ENCODE measurements at places on chromosomes 11 and 22.
A peak's percentile ranks its signal among the peaks of the same experiment; 100 is the strongest.

- no peak for DNase-seq
Observed at GRCh38 chr11:74992852-74993251, 4.1 kb downstream of the NEU3 start.

- DNase-seq: no peak
Observed at GRCh38 chr11:88806410-88806809, 259.4 kb downstream of the GRM5 start.

- DNase-seq: no peak
Observed at GRCh38 chr11:2424811-2425495, 19.4 kb downstream of the TRPM5 start.

DNA sequence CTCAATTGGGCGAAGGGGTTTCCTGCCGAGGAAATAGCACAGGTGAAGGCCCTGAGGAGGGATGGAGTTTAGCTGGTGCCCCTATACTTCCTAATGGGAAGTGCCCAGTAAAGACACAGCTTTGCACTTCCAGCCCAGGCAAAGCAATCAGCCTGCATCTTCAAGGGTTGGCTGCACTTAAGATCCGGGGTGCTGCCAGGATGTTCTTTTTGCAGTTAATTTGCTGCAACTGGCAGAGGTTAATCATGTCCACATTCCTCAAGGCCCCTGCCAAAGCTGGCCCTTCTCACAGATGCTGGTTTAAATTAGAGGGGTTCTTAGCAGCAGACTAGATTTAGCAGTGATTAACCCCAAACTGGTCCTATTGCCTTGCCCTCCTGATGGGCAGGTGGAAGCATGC, 137.7 kb upstream of the NAV2 start:
- DNase-seq: no peak

DNA sequence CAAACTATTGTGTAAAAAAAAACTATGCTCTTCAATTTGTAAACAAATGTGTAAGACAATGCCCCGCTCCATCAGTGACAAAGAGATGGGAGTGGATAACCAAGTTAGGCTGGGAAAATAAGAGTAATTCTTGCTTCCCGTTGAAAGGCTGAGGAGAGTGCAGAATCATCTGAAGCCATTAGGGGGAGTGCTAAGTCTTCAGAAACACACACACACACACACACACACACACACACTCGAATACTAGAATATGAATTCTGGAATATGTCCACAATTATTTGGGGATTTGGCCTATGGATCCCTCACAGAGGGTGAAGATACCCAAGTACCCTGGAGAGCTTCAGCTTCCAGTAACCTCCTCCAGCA, 27.8 kb upstream of the ROBO3 start:
- no peak for DNase-seq

GRCh38 chr22:50723991-50724390, 14.0 kb upstream of the ACR start:
- no peak for DNase-seq

- no peak for DNase-seq
Observed at GRCh38 chr11:13249992-13250391, 27.6 kb upstream of the BMAL1 start.

DNA sequence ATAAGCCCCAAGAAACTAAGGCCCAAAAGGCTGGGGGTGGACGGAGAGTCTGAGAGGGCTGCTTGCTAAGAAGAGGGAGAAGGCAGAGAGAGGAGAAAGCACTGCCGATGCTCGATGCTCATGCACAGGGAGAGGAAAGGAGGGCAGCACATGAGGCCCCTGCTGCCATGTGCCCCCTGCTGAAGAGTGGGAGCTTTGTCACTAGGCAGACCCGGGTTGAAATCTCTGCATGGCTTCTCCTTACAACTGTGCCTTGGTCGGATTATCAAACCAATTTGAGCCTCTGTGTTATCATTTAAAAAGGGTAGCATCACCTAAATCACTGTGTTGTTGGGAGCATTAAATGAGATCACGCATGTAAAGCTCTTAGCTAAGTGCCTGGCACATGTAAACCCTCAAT, 330.5 kb downstream of the NXPE2 start:
- no peak for DNase-seq

- DNase-seq: no peak
Observed at GRCh38 chr11:101474666-101475065, 109.1 kb downstream of the TRPC6 start.

DNA sequence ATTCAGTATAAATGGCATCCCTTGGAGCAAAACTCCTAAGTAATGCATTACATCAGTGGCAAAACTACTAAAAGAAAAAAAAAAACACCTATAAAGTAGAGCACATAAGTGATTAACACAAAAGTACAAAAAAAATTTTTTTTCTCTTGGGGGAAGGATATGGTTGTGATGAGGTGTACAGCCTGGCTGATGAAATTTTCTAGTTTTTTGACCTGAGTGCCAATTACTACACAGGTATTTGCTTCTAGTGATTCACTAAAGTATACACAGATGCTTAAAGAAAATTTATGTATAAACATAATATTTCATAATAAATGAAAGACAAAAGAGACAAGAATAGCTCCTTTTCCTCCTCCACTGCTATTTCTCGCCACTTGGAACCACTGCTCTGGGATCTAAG, 71.8 kb upstream of the APOA1 start:
- no peak for DNase-seq

DNA sequence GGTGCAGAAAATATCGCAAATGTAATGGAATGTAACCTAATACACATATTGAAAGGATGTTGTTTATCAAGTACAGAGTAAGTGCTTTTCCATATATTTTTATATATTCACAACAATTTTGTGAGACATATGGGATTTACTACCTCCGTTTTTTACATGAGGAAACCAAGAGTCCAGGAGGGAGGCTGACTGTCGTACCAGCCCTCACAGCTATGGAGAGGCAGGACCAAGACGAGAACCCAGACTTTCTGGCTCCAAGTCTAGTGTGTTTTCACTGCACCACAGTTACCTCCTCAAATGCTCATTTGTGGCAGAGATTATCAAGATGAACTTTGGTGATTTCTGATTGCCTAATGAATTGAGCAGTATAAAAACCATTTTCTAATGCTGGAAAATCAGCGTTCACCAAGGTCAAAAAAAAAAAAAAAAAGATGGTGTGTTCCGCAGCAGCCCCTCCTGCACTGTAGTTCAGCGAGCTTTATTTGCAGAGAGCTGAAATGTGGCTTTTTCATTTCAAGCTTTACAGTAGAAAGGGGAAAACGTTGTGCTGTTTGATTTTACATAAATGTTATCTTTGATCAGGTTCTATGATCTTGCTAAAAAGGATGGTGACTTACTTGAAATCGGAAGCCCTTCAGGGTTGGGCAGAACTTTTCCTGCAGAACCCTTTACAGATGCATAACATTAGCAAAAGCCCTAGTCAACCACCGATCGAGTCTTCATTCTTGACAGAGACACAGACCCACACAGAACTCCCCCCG, 44.7 kb upstream of the WEE1 start:
- DNase-seq: no peak

- no peak for DNase-seq
Observed at GRCh38 chr11:128592454-128592853, 5.1 kb upstream of the ETS1 start.

- no peak for DNase-seq
Observed at GRCh38 chr11:30018495-30018894, 1.7 kb upstream of the KCNA4 start.

- DNase-seq: no peak
Observed at GRCh38 chr22:32544953-32545558, 70.4 kb downstream of the FBXO7 start.

- peak; percentile 29 for DNase-seq
Observed at GRCh38 chr11:122754553-122755322, 83.6 kb upstream of the CRTAM start.

DNA sequence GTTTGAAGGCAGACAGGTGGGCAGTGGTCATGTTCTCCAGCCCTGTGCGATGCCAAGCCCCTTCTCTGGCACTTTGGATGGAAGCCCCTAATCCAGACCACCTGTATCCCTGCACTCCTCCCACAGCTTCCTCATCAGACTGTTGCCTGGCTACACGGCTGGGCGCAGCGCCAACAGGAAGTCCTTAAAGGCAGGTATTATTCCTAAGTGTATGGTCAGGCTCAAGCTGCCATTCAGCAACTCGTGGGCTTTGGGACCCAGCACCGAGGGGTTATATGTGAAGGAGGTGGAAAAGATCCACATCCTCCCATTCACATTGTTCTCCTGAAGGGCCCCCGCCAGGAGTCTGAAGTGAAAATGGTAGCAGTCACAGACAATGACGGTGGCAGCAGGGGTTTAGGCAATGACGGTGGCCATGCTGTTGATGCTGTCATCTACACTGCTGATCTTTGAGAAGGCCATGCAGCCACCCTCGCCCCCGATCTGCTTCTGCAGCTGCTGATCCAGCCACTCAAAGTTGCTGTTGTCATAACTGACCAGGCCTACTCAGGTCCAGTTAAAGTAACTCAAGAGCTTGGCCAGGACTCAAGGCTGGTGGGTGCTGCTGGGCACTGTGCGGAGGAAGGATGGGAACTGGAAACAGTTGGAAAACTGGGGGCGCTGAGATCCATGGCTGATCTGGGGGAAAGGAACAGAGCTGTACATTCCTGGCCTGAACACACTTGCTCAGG, 27.7 kb downstream of the OR6Q1 start:
- DNase-seq: no peak

- no peak for DNase-seq
Observed at GRCh38 chr11:12295943-12296342, 81.4 kb upstream of the PARVA start.

All from stimulated activated naive CD8-positive, alpha-beta T cell treated with anti-CD3 and anti-CD28 coated beads, Interleukin-15, amount 100 ng/mL, for 72 hours (primary cell).